ENCODE measurements at places on chromosomes 12 and 14.

GRCh38 chr12:86081843-86082242 is 174.3 kb downstream of the MGAT4C start:
- no peak for DNase-seq

DNA sequence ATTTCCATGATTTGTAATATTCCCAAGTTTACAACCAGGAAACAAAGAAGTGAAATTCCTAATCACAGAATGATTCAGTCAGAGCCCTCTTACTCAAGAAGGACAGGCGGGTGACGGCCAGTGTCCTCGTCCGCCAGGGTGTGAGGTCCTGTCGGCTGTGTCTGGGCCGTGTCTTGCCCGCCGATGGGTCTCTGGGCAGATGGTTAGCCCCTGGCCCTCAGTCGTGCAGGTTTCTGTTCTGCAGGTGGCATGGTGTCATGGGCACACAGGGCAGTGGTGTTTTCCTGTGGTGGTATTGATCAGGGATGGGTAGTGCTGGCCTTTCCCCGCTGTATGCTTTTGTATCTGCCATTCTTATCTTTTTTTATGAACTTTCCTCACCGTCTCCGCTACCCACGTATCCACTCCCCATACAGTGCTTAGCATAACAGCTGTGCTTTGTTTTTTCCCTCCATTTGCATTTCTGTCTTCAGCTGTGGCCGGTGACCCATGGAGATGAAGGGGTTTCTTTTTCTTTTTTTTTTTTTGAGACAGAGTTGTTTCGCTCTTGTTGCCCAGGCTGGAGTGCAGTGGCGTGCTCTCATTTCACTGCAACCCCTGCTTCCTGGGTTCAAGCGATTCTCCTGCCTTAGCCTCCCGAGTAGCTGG is 100.7 kb downstream of the TSPAN9 start:
- no peak for DNase-seq

GRCh38 chr12:125206711-125207110 is 141.5 kb downstream of the AACS start:
- DNase-seq: no peak

- no peak for DNase-seq
Observed at GRCh38 chr14:66920196-66920595, 269.0 kb upstream of the GARIN2 start.

GRCh38 chr14:74140374-74140850 is 55.7 kb downstream of the LIN52 start:
- DNase-seq: no peak

GRCh38 chr14:98952593-98953350 is 319.2 kb downstream of the BCL11B start:
- no peak for DNase-seq

DNA sequence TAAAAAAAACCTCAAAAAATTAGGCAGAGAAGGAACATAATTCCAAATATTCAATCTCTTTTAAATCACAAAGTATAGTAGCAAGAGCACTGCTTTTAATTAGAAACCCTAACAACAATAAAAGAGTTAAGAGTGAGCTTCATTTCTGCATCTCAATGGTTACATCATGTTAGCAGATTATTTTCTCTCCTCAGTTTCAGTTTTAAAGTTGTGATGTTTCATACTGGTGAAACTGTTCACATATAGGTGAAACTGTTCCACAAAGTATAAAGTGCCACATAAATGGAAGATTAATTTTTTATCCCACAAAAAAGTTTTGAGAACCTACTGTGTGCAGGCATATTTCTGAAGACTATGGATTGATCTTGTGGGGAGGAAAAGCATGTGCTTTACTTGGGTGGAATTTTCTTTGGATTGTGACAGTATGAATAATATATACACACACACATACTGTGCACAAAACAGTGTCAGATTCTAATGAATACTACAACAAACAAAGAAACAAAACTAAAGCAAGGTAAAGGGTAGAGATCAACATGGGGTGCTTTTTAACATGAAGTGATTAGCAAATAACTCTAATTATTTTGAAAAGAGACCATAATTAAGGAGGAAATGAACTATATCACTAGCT is 17.1 kb downstream of the LUM start:
- no peak for DNase-seq

- no peak for DNase-seq
Observed at GRCh38 chr14:68278576-68279436, 459.2 kb downstream of the RAD51B start.

DNA sequence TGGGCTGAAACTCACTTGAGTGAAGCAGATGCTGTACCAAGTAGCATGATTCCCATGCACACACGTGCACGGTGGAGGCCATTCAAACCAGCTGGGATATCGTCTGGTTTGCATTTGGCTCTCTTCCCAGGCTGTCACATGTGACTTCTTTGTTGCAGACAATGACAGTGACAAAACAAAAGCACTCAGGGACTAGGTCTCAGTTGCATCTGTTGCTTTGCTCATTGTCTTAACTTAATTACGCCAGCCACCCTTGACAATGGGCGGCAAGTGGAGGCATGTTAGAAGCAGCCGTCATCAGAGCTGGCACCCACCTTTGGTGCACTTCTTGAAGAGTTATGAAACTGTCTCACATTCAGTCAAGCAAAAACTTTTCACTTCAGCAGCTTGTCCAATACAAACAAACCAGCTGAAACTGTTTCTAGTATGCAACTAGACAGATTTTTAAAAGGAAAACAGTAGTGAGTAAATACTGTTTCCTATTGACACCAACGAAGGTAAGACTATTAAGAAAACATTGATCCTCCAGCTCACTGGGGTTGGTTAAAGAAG is 74.3 kb downstream of the IGF1 start:
- DNase-seq: no peak

GRCh38 chr12:124577986-124578385 is 10.6 kb upstream of the NCOR2 start:
- DNase-seq: no peak

- no peak for DNase-seq
Observed at GRCh38 chr12:105474672-105475071, 144.2 kb downstream of the C12orf75 start.

GRCh38 chr12:43317156-43317555 is 234.8 kb downstream of the ADAMTS20 start:
- DNase-seq: no peak

DNA sequence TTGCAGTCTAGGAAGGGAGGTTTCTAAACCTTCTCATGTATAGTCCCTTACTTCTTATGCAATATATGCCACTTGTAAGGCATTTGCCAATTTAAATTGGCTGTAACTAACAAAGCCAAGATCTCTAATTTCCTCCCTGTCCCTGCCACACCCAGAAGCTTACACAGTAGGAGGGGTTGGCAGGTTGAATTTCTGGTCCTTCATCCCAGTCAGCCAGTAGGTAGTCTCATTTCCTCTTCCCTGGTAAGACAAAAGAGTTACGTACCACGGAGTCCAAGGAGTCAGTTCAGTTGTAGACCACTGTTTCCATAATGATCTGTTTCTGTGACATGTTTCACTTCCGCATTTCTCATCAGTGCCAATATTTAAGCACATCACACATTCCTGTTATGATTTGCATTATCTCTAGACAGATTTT is 47.0 kb upstream of the PLBD1 start:
- no peak for DNase-seq

GRCh38 chr12:47591795-47592194 is 114.0 kb downstream of the RPAP3 start:
- DNase-seq: no peak

DNA sequence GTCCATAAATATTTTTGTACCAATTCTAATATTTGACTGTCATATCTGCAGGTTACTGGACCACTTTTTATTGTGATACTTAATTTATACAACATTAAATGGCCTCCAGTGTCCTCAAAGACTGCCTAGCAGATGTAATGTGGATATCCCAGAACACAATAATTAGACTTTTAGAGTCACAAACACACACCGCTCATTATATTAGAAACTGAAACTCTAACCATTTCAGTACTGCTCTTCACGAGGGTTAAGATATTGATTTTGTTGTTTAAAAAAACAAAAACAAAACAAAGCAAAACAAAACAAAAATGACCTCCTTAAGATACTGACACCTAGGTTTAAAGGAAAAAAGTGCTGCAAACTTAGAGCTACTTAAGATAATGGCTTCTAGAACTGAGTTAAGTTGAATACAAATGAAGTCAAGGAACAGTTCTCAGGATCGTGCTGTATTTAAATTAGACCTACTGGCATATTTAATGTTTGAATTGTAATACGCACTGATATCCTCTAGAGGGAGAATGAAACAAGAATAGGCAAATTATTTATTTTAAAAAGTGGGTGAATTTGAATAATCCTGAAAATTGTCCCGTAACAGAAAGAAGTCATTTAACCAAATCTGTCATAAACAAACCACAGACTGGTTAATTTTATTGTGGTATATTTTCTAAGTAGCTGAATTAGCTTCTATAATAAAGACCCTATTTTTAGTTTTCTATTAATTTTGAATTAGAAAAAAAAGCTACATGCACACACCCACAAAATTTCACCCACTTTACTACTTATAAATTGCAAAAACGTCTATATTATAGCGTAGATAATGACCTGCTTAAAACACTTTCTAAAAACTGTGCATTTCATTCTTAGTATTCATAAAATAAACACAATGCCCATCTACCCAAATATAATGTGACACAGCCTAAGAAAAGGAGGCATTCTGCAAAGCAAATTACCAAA is 395.2 kb upstream of the DCN start:
- no peak for DNase-seq

Data from activated CD4-positive, alpha-beta T cell treated with anti-CD3 and anti-CD28 coated beads, Interleukin-2, amount 50 U/mL, for 4 hours (primary cell).